ENCODE measurements at places on chromosomes 16 and 17. TPM values are rescaled to one million over a fixed set of nuclear protein-coding genes. Genes with fewer than 3 reads are reported as not detected.
A peak's percentile ranks its signal among the peaks of the same experiment; 100 is the strongest.

Gene GAS7
- total RNA-seq = 7.5 TPM

GRCh38 chr17:58757162-58757613 is 1.5 kb downstream of the PPM1E start:
- peaks cover 21% of the 10 kb centered on the region for H3K27me3 ChIP-seq
- H3K27ac ChIP-seq = no peak overlapping the region
- H3K4me3 ChIP-seq = peak overlapping the region; percentile 89
- DNase-seq = no peak
- no peaks in the 10 kb centered on the region for H3K36me3 ChIP-seq

GRCh38 chr17:36675786-36676185 is 74.4 kb downstream of the MRM1 start:
- peaks cover 3% of the 10 kb centered on the region for H3K4me1 ChIP-seq
- H3K27me3 ChIP-seq = no peaks in the 10 kb centered on the region
- DNase-seq = no peak

- H3K4me3 ChIP-seq = no peak overlapping the region
- H3K4me1 ChIP-seq = no peaks in the 10 kb centered on the region
- no peak for DNase-seq
- peaks cover 4% of the 10 kb centered on the region for H3K36me3 ChIP-seq
- H3K27me3 ChIP-seq = no peaks in the 10 kb centered on the region
- H3K27ac ChIP-seq = no peak overlapping the region
These were observed 12.6 kb downstream of the SAP30BP start for GRCh38 chr17:75679706-75680211.

Gene JMJD8
- total RNA-seq = 79.3 TPM

DNA sequence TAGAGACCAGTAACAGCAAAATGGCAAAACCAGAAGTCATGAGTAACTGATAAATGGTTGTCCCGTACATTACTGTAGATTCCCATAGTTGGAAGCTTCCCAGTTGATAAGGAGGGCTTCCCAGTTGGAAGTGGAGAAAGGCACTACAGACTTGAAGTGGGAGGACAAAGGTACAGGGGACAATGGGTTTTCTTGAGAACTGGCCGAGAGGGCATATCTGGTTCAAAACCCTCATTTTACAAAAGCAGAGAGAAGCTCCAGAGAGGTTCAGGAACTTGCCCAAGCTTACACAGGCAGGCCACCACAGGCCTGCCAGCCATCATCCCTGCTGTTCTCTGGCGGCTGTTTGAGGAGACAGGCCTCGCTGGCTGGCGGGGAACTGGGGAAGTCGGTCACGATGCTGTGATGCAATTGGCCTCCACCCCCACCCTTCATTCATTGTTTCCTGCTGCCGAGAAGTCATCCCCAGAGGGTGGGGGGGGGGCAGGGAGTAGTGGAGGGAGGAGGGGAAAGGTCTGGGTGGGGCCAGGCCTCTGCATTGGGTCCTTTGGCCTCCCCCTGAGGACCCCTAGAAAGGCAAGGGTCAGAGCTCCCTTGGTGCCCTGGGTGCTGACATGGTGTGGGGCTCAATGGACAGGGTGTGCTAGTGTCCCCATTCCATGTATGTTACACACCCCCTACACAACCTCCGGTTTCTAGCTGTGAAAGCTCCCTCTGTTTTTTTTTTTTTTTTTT is 3.0 kb downstream of the UBALD2 start:
- H3K4me3 ChIP-seq = 0 out of 2 replicates have a peak overlapping the region, but pooled peaks have one; percentile 28
- peak; percentile 56 for DNase-seq
- H3K36me3 ChIP-seq = no peaks in the 10 kb centered on the region

Gene ATF7IP2
- 30.4 TPM for total RNA-seq

- no peak for DNase-seq
- no peaks in the 10 kb centered on the region for H3K27me3 ChIP-seq
- no peak overlapping the region for H3K27ac ChIP-seq
- no peaks in the 10 kb centered on the region for H3K36me3 ChIP-seq
These were observed 464.4 kb downstream of the CDH11 start for GRCh38 chr16:64657316-64658011.

DNA sequence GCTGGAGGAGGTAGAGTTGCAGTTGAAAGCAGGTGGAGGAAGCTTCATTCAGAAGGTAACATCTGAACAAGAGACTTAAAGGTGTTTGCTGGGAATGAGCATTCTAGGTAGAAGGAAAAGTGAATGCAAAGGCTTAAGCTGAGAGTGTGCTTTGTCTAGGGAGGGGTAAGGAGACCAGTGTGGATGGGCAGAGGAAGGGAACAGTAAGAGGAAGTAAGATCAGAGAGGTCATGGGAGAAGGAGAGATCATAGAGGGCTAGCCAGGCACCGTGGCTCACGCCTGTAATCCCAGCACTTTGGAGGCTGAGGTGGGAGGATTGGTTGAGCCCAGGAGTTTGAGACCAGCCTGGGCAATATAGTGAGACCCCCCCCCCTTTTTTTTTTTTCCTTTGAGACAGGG is 3.3 kb downstream of the STX4 start:
- no peak overlapping the region for H3K4me3 ChIP-seq
- no peaks in the 10 kb centered on the region for H3K36me3 ChIP-seq
- H3K4me1 ChIP-seq = peaks cover 9% of the 10 kb centered on the region
- no peaks in the 10 kb centered on the region for H3K27me3 ChIP-seq

GRCh38 chr17:45428050-45428617 is 4.5 kb downstream of the ARHGAP27 start:
- H3K27me3 ChIP-seq = peaks cover 40% of the 10 kb centered on the region
- peaks cover 21% of the 10 kb centered on the region for H3K4me1 ChIP-seq
- peak overlapping the region; percentile 84 for H3K4me3 ChIP-seq
- no peak overlapping the region for H3K27ac ChIP-seq
- H3K36me3 ChIP-seq = no peaks in the 10 kb centered on the region
- DNase-seq = peak; percentile 85

GRCh38 chr16:162271-162991 is 3.3 kb upstream of the HBM start:
- peaks cover 60% of the 10 kb centered on the region for H3K27me3 ChIP-seq
- no peak overlapping the region for H3K4me3 ChIP-seq
- no peak overlapping the region for H3K27ac ChIP-seq
- DNase-seq = no peak
- no peaks in the 10 kb centered on the region for H3K36me3 ChIP-seq
- peaks cover 14% of the 10 kb centered on the region for H3K4me1 ChIP-seq

GRCh38 chr16:87764600-87765472 is 950 bp downstream of the KLHDC4 start:
- H3K27me3 ChIP-seq = no peaks in the 10 kb centered on the region
- H3K4me3 ChIP-seq = peak overlapping the region; percentile 97
- no peak overlapping the region for H3K27ac ChIP-seq

GRCh38 chr16:66152181-66152580 is 214.3 kb upstream of the CDH5 start:
- no peaks in the 10 kb centered on the region for H3K27me3 ChIP-seq
- no peak overlapping the region for H3K27ac ChIP-seq
- H3K36me3 ChIP-seq = no peaks in the 10 kb centered on the region
- H3K4me3 ChIP-seq = no peak overlapping the region
- DNase-seq = no peak

Gene G6PC1
- total RNA-seq = not detected

Gene GRIN2A
- 5.1 TPM for total RNA-seq

- H3K27ac ChIP-seq = no peak overlapping the region
- DNase-seq = no peak
- peaks cover 11% of the 10 kb centered on the region for H3K27me3 ChIP-seq
- no peaks in the 10 kb centered on the region for H3K36me3 ChIP-seq
- H3K4me3 ChIP-seq = no peak overlapping the region
These were observed 4.1 kb upstream of the PPP1R9B start for GRCh38 chr17:50154604-50155003.

Gene MYH11
- total RNA-seq = 1.0 TPM

Gene RNF43
- 2.2 TPM for total RNA-seq

Gene BTBD17
- 4.9 TPM for total RNA-seq

Gene TBC1D3I
- not detected for total RNA-seq

Gene ADAD2
- 1.5 TPM for total RNA-seq

DNA sequence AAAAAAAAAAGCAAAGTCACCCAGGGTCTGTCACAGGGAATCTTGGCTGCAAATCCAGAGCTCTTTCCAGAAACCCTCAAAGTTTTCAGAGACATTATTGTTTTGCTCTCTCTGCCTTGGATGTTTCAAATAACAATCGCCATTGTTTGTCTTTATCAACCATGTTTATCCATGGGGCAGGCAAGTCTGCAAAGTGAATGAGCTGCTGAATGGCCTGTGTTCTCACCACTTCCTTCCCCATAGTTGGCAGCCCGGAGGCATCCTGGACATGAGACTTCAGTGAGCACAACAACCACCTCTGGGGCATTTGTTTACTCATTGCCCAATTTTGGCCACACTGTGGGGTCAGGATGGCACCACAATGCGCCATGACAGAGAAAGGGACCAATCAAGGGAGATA is 53.1 kb upstream of the USP7 start:
- no peaks in the 10 kb centered on the region for H3K27me3 ChIP-seq
- H3K36me3 ChIP-seq = no peaks in the 10 kb centered on the region
- no peak overlapping the region for H3K27ac ChIP-seq
- H3K4me3 ChIP-seq = no peak overlapping the region

Gene PLA2G10
- 0.94 TPM for total RNA-seq

Gene USP43
- 7.2 TPM for total RNA-seq

Gene IL21R
- 2.6 TPM for total RNA-seq

DNA sequence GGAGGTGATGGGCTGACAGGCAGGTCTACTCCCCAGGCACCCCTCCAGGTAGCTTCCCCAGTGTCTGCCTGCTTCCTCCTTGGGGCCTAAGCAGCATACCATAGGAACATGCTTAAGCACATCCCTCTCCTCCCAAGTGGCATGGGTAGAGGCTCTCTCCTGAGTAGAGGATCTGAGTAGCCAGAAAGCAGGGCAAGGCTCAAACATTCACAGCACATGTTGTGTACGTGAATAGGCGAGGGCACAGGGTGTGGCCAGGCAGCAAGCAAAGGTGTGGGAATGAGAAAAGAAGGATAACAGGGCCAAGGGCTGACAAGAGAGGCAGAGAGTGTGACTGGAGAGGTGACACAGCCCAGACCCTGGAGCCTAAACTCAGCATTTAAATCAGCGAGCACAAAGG is 29.7 kb upstream of the GFOD2 start:
- no peaks in the 10 kb centered on the region for H3K36me3 ChIP-seq
- H3K4me1 ChIP-seq = peaks cover 5% of the 10 kb centered on the region
- H3K4me3 ChIP-seq = no peak overlapping the region
- H3K27ac ChIP-seq = peak overlapping the region; percentile 72

DNA sequence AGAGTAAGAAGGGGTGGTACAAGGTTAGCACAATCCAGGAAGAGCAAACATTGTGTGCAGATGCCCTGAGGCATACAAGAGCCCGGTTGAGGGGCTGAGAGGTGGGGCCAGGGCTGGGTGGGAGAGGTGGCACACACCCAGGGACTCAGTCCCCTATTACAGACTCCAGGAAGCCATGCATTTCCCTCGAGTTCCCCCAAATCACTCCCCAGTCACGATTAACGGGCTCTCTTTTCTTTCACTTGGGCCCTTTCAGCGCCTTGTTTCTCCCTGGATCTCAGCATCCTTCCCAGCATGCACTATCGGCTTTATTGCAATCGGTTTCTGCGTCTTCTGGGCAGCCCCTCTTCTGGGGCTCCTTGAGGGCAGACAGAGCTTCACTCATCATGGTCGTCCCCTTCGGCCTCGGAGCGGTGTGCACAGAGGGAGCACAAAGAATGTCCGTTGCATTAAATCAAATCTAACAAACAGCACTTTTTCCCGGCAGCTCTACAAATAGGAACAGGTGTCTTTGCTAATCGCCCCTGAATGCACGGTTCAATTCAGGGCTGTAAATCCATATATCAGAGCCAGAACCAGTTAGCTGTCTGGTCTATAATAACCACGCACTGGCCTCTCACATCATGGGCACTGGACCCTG is 184.6 kb upstream of the HSBP1 start:
- peaks cover 12% of the 10 kb centered on the region for H3K4me1 ChIP-seq
- no peak for DNase-seq
- H3K27me3 ChIP-seq = no peaks in the 10 kb centered on the region
- H3K27ac ChIP-seq = no peak overlapping the region

GRCh38 chr17:33560165-33560564 is 267.1 kb upstream of the ASIC2 start:
- H3K27me3 ChIP-seq = no peaks in the 10 kb centered on the region
- H3K27ac ChIP-seq = no peak overlapping the region
- peaks cover 3% of the 10 kb centered on the region for H3K36me3 ChIP-seq
- no peak for DNase-seq

Gene ABCA9
- not detected for total RNA-seq

GRCh38 chr17:81693509-81694210 is 9.5 kb upstream of the MRPL12 start:
- H3K36me3 ChIP-seq = no peaks in the 10 kb centered on the region
- no peak overlapping the region for H3K4me3 ChIP-seq
- H3K27me3 ChIP-seq = no peaks in the 10 kb centered on the region
- H3K27ac ChIP-seq = no peak overlapping the region
- no peaks in the 10 kb centered on the region for H3K4me1 ChIP-seq

DNA sequence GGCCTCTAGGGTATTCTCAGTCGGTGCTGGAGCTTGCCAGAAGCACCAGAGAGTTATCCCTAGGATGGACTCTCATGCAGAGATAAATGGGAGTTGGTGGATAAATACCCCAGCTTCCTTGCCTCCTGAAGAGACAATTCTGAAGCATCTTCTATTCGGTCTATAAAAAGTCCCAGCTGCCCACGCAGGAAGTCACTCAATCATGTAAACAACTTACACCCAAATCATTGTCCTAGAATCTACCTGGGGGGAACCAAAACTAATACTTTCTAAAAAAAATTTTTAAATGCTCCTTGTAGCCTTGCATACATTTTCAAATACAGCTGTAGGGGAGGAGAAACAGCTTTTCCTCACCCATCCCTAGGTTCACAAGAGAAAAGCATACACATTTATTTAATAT is 66.6 kb upstream of the ELAC2 start:
- no peaks in the 10 kb centered on the region for H3K36me3 ChIP-seq
- no peak overlapping the region for H3K27ac ChIP-seq
- H3K4me3 ChIP-seq = no peak overlapping the region
- DNase-seq = no peak
- no peaks in the 10 kb centered on the region for H3K4me1 ChIP-seq

DNA sequence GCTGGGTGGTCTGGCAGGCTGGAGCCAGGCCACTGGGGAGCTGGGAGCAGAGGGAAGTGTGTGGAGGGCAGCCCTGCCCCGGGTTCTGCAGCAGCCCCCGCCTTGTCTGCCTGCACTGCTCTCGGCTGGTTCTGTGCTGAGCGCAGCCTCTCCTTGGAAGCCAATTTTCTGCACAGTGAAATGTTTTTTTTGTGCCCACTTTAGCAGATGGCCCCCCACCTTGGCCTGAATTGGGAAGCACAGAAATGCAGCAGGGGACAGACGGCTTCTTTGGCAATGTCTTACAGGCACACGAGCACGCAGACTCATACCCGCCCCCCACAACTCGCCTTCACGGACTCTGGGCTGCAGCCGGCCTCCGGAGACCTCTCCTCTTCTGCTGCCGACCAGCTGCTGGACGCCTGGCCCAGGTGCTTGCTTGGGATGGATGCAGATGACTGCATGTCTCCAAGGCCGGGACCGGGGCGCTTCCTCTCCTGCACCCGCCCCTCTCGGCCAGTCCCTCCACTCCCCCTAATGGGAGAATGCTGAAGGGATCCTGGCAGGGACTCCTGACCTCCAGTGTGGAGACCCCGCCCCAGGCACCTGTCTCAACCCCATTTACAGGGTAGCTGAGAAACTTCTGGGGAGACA is 14.8 kb downstream of the NPTX1 start:
- H3K4me3 ChIP-seq = no peak overlapping the region
- no peak overlapping the region for H3K27ac ChIP-seq
- H3K4me1 ChIP-seq = no peaks in the 10 kb centered on the region
- peaks cover 3% of the 10 kb centered on the region for H3K27me3 ChIP-seq

- H3K27ac ChIP-seq = no peak overlapping the region
- no peak overlapping the region for H3K4me3 ChIP-seq
- no peaks in the 10 kb centered on the region for H3K36me3 ChIP-seq
- DNase-seq = no peak
- peaks cover 15% of the 10 kb centered on the region for H3K4me1 ChIP-seq
- no peaks in the 10 kb centered on the region for H3K27me3 ChIP-seq
These were observed 127.3 kb upstream of the MON1B start for GRCh38 chr16:77063676-77064016.

Measured in GM23338 (cell line).